NCI-H1092 (cell line): ENCODE measurements at places on chromosomes 5 and 9.

DNA sequence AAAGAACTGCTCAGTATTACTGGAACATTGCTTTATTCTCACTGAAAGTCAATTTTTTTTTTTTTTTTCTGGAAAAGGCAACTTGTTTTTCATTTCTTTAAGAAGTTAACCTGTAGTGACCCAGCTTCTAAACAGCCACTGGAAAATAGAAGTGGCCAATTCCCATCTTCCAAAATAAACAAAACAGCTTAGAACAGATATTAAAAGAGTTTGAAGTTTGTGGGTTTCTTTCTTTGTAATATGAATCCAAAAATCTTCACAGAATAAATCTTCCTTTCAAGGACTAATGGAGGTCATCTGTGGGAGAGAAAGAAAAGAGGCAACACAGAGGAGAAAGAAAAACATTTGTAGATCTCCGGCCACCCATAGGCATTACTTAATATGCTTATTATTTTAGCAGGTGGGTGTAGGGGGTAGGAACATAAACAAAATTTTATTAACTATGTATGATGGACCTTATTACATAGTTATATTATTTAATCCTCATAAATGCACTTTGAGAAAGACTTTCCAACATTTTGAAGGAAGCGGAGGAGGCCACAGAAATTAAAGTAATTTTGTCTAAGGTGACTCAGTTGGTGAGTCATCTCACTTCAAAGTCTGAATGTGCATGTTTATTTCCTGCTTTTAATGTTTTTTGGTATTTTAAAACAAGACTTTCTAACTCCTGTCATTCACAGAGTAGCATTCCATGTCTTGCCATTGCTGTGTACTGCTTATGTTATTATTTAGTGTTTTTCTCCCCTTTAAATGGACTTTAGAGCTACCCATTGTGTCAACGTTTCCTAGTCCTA is 1791.8 kb upstream of the WWC1 start:
- DNase-seq = no peak

- no peak for DNase-seq
These were observed 6.6 kb downstream of the C5orf63 start for GRCh38 chr5:127066721-127067120.

- DNase-seq = no peak
These were observed 608.1 kb downstream of the PDE4D start for GRCh38 chr5:59285300-59286016.

- DNase-seq = no peak
These were observed 180.2 kb downstream of the ALDH1A1 start for GRCh38 chr9:72772661-72773060.

GRCh38 chr5:37667846-37668245 is 172.0 kb downstream of the GDNF start:
- no peak for DNase-seq

DNA sequence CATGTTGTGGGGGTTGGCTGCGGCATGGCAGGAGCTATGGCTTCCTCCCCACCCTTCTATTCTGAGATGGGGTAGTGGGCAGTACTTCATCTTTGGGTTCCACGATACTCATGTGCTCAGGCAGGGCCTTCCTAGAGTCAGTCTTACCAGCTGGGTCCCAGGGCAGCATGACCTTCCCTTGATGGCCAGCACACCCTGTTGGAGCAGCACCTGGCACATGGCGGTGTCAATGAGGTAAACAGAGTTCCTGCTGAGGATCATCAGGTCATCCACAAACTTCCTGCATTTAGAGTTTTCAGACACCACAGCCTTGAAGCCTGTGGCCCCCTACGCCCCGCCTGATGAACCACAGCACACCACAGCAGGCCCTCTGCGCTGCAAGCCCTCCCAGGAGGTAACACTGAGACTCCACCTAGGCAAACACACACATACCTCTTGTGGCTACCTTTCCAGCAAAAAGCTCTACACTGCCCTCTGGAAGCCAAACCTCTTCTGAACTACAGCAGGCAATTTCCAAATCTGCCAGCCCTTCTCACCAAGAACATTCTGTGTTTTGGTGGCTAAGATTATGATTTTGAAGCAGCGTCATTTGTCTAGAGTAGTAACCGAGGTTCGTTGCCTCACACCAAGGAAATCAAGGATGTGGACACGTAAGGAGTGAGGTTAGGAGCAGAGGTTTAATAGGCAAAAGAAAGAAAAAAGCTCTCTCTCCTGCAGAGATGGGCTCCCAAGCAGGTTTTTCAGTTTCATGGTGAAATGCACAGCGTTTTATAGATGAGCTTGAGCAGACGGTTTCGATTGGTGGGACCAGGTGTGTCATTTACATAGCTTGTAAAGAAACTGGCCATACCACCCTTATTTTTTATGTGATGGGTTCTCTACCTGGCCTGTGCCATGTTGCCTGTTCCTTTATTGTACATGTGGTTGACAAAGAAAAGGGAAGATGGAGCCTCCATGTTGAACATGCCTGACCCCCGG is 20.3 kb upstream of the TMEM174 start:
- no peak for DNase-seq

DNA sequence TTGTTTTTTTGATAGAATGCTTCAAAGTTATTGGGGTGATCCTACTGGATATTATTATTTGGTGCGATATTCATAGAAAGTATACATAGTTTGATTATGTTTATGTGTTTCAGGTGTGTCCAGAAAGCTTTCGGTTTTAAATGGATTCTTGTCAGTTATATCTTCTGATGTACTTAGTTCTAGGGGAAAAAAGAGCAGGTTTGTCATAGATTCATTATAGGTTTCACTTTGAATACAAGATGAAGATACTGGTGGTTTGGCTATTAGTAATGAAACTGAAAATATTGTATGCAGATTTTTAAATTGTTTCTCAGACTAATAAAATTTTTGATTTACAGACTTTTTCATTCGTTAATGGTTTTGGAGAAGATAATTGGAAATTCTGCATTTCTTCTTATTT is 98.9 kb downstream of the MAN2A1 start:
- DNase-seq = no peak

- DNase-seq = no peak
These were observed 9.0 kb downstream of the COL5A1 start for GRCh38 chr9:134650431-134651190.

- DNase-seq = no peak
These were observed 219.2 kb downstream of the TRPM3 start for GRCh38 chr9:70902171-70902570.

- DNase-seq = no peak
These were observed 48.5 kb downstream of the RFX3 start for GRCh38 chr9:3477236-3477834.

DNA sequence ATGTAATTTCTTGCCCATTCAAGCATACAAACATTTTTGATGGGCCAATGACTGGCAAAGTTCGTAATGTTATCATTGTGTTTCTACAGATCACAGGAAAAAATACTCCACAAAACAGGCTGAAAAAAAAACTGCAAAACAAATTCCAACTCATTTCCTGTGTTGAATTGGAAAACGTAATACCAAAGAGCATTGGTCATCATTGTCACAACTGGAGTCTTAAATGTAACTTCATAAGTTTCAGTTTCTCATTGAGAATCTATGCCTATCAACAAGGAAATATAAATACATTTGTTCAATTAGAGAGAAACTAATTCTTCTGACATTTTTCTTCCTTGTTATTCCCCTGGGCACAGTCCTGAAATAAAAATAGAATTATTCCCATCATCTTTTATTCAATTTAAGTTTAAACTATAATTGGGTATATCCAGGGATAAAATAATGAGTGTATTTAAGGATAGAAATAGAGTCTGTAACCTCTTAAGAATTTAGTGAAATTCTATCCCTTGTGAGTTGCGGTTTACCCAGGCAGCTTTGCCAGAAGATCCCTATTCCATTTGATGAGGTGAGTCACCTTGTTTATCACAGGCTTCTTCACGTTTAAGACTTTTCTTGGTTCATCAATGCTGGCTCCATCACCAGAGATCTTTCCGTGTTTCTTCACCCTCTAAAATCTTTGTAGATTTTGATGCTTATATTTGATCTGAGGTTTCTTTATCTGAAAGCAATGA is 112.7 kb upstream of the ITGA1 start:
- DNase-seq = no peak

GRCh38 chr5:17470064-17470463 is 28.0 kb upstream of the TAF11L2 start:
- DNase-seq = no peak

GRCh38 chr5:123107343-123108244 is 18.6 kb downstream of the PRDM6 start:
- no peak for DNase-seq

GRCh38 chr9:135616619-135617537 is 22.5 kb downstream of the GLT6D1 start:
- DNase-seq = no peak

GRCh38 chr9:105313238-105313637 is 68.8 kb downstream of the SLC44A1 start:
- no peak for DNase-seq

DNA sequence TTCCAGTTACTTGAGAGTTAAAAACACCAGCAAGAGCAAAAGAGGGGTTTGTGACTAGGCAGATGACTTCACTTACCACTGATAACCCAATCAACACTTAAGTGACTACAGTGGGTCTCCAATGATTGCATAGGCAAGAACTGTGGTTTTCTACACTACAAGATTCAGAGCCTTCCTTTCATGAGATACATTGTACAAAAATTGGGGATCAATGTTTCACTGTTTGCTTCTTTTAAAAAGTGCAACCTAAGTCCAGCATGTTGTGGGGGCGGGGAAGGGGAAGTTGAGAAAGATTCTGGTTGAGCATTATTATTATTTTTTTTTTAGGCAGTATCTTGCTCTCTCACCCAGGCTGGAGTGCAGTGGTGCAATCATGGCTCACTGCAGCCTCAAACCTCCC is 3.6 kb downstream of the IQGAP2 start:
- no peak for DNase-seq

GRCh38 chr9:74125941-74126340 is 371.2 kb upstream of the RORB start:
- DNase-seq = no peak

GRCh38 chr9:135379540-135380267 is 99.9 kb upstream of the PPP1R26 start:
- DNase-seq = no peak

GRCh38 chr9:4011054-4011453 is 288.8 kb downstream of the GLIS3 start:
- no peak for DNase-seq

DNA sequence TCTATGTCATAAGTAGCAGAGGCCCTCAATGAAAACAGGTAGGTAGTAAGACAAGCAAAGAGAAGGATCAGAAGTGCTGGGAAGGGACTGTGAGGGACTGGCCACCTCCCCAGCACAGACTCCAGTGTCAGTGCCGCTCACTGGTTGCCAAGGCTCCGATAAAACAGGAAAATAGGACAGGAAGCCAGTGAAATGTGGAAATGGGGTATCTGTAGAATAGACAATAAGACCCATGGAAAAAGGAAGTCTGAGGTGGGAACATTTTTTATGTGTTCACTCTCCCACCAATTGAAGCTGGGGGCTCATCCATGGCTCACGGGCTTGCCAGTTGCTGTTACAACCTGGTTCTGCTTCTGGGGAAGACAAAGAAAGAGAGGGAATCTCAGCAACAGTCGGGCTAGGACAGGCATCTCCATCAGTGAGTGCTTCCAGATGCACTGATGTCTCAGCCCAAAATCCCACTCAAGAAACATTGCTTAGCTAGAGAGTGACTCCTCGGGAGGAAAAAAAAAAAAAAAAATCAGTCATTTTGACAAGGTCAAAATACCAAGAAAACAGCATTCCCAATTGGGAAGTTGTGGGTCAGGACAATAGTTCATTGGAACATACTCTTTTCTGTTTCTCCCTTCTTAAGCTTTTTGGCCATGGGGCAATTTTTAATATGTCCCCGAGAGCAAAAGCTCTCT is 27.6 kb upstream of the NFIB start:
- no peak for DNase-seq

DNA sequence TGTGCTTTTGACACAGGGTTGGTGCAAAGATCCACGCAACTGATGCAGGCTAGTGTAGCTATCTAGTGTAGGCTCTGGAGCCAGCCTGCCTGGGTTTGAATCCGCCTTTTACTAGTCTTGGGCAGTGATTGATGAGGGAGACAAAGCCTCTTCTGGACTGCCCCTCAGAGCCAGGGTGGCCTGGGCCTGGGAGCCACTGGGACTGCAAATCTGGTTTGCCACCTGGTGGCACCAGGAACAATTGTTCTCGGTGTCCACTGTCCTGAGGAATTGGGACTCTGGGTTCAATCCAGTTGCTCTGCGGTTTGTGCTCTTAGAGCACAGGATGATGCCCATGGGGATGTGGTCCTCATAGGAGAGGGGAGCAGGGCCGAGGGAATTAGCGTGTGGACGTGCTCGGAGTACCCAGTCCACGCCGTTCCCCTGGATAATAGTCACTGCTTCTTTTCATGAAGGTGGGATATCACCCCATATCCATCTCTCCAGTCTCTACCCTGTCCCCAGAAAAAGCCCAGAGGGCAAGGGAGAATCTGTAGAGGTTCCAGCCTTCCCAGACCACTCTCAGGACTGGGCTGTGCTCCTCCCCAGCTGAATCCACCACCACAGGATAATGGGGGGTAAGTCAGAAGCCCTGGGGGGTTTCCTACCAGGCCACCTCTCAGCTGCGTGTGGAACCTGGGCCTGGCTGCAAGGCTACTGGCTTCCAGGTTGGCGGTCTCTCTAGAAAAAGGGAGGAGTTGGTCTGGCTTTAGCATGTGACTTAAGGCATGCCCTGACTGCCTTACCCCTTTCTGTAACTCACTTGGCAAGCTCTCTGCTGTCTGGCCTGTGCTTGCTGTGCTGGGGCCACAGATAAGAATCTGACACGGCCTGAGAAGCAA is 1.9 kb downstream of the B4GALT7 start:
- no peak for DNase-seq

DNA sequence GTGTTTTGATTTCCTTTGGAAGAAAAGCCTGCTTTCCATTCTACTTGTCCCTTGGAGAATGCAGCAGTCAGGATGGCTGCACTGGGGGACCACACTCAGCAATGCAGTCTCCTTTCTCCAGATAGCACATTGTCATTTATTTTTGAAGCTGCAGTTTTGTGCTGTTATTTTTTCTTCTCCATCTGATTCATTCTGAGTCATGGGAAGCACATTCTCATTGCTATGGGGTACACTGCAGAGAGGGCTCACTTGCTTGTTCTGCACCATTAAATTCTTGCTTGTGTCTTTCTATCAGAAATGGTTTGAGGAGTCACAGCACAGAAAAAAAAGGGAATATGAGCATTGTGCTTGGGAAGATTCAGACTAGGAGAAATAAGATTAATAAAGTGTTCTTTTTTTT is 39.7 kb upstream of the POC5 start:
- no peak for DNase-seq
